ENCODE measurements at places on chromosomes 3 and 15. TPM values are rescaled to one million over a fixed set of nuclear protein-coding genes. Genes with fewer than 3 reads are reported as not detected.

The FBXW12 gene
- not detected for total RNA-seq

The LRRIQ4 gene
- total RNA-seq: not detected

The CYP11A1 gene
- 6.6 TPM for total RNA-seq

The GPR160 gene
- total RNA-seq: 231 TPM

The GALNT15 gene
- 64.1 TPM for total RNA-seq

The PLS1 gene
- total RNA-seq: 284 TPM

The OTOL1 gene
- total RNA-seq: not detected

The IL5RA gene
- total RNA-seq: 2.1 TPM
